ENCODE measurements at places on chromosomes 6 and 20.

DNA sequence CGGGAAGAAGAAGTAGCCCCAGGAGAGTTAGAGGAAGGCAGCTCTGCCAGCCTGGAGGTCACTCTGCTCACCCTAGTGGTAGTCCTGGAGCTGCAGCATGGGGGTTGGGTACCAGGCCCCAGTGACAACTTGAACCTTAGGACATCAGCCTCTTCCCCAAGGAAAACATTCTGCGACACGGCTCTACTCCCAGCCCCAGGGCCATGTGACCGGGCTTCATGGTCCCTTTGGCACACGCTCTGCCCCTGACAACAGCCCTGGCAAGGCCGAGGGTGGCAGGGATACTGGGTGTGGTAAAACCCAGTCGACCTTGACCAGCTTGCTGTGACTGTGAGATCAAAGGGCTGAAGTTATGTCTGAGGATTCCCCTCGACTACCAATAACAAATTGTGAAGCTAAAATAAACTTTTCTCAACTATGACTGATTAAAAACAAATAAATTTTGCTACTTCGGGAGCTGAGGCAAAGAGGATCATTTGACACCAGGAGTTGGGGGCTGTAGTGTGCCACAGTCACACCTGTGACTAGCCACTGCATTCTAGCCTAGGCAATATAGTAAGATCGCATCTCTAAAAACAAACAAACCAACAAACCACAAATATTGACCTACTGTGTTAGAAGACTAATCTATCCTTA is 24.4 kb upstream of the ARID1B start:
- DNase-seq: no peak

GRCh38 chr6:135311446-135312200 is 130.5 kb downstream of the MYB start:
- no peak for DNase-seq

- no peak for DNase-seq
Measured at GRCh38 chr6:148701375-148701774, 45.5 kb upstream of the UST start.

DNA sequence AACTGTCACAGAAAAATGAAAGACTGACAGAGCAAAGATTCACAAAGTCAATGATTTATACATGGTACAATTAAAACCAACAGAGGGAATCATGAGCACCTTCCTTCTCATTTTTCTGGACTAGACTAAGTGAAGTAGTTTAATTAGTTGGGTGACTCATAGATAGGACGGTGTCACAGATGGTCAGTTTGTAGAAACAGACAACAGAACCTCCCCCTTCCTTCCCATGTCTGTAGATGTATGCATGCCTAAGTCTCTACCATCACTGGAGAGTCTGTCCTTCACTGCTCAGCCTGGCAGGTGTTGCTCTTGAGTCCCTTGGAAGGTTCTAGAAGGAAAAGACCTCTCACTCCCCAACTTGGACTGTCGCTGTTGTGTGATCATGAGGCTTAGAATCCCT is 75.4 kb upstream of the EEF1E1 start:
- no peak for DNase-seq

- no peak for DNase-seq
Measured at GRCh38 chr6:117917176-117917575, 10.1 kb downstream of the SLC35F1 start.

DNA sequence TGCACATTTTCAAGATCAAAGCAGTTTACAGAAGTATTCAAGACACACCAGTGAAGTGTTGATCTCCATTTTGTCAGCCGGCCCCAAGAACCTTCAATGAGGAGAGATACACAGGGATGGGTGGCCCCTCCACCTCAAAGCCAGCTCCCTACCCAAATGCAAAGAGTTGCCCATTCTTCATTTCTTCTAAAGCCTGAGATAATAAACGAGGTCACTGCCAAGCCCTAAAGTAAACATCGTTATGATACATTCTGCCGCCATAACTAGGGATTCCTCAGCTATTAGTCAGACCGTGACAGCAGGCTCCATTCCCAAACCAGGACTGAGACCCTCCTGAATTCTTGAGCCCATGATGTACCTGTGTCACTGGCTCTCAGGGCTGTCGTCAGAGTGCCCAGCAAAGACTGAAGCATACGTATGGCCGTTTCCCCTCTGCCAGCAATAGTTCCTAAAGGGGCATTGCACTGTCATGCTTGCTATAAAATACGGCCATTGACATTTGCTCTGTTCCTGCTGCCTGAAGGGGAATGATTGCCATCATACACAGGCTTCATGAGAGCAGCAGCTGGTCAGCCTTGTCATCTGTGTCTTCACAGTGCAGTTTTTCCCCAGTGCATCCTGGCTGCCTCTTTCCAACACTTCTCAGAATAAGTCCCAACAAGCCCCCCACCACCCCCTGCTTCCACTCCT is 41.7 kb downstream of the ISM1 start:
- DNase-seq: no peak

DNA sequence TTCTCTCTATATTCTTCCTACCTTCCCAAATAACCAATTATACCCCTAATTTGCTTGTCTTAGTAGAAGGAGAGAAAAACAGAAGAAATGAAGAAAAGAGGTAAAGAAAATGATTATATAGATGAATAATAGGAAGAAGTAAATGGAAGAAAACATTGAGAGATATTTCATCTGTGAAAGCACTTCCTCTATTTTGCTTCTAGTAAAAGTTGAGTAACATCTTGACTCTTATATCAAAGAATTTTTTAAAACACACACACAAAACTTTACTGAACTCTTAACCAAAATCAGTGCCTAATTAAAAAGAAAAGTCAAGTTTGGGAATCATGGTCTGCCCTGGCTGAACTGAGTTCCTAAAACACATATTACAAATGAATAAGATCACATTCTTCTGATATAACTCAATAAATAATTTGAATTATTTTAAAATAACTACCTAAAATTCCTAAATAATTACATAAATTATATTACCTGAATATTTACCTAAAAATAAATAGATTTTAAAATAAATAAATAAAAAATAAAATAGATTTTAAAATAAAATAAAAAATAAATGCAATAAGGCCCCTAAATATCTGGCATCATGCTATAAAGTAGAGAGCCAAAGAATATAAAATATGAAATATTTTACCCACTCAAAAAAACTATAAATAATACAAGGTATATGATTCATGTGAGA is 8.8 kb downstream of the SLC17A2 start:
- no peak for DNase-seq

- peak; percentile 15 for DNase-seq
Measured at GRCh38 chr6:15735567-15736265, 72.9 kb upstream of the DTNBP1 start.

DNA sequence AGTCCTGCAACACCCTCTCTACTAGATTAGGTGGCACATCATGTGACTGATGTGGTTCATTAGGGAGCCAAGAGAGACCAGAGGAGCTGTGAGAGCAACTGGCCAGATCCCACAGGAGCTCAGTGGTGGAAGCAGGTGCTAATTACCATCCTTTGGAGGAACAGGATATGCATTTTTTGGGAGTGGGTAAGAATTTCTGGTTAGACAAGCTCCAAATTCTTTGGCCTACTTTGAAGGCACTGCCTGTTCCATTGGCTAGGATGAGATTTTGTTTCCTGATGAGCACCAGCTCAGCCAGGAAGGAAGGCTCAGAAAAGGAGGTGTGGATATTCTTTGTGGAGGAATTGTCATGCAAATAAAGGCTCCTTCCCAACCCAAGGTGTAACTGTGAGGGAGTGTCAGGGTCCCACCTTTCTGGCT is 130.3 kb upstream of the BMP2 start:
- DNase-seq: no peak

DNA sequence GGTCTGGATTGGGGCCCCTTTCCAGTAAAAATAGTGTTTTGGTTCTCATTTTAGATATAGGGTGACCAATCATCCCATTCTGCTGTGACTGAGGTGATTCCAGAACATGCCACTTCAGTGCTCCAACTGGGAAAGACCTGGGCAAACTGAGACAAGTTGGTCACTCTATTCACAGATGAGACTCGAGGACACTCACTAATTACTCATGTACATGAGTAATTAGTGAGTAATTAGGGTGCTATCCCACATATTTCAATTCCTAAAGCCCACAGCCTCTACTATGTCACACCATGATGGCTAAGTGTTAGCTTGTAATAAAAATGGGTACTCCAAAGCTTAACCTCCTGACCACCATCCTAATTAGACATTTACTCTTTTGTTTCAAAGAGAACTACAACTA is 86.0 kb downstream of the CBLN4 start:
- DNase-seq: no peak

DNA sequence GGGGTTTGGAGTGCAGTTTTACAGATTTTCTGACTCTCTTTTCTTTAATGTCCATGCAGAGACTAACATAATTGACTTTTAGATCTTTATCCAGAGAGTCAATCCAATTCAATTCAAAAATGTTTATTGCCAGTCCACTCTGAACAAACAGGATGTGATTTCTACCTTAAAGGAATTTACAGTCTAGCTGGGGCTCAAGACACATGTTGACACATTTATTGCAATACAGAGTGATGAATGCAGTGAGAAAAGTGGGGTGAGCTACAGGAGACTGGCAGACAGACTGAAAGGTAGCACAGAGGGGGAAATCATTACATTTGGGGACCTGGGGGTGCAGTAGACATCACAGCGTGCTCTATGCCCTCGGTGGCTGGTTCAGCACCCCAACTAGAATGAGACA is 193.9 kb downstream of the SLC24A3 start:
- DNase-seq: no peak

Data from activated CD4-positive, alpha-beta T cell treated with anti-CD3 and anti-CD28 coated beads, Interleukin-2, Interleukin-6, amounts not matched to agents 100 ng/mL and 50 ng/mL, durations not matched to agents 16 hours and 8 hours (primary cell).